Activated T-cell treated with anti-CD3 and anti-CD28 coated beads, Interleukin-2, amount 50 U/mL, for 72 hours (primary cell): ENCODE measurements at places on chromosomes 7 and 10. TPM values are rescaled to one million over a fixed set of nuclear protein-coding genes. Genes with fewer than 3 reads are reported as not detected.

DNA sequence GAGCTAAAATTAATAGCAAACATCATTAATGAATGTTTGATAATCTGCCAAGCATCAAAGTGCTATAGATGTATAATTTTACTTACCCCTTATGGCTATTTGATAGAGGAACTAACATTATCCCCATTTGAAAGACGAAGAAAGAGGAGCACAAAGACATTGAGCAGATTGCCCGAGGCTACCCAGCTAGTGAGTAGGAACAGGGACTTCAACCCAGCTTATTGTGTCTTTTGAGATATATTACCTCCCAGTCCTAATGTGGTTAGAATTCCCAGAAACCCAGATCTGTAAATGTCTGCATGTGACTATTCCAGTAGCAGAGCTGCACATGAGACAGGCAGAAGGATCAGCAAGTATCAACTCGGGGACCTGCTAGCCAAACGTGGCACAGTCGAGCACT lies 160.1 kb upstream of the AOAH start:
- DNase-seq: no peak
- peaks cover 3% of the 10 kb centered on the region for H3K36me3 ChIP-seq
- no peaks in the 10 kb centered on the region for H3K27me3 ChIP-seq

DNA sequence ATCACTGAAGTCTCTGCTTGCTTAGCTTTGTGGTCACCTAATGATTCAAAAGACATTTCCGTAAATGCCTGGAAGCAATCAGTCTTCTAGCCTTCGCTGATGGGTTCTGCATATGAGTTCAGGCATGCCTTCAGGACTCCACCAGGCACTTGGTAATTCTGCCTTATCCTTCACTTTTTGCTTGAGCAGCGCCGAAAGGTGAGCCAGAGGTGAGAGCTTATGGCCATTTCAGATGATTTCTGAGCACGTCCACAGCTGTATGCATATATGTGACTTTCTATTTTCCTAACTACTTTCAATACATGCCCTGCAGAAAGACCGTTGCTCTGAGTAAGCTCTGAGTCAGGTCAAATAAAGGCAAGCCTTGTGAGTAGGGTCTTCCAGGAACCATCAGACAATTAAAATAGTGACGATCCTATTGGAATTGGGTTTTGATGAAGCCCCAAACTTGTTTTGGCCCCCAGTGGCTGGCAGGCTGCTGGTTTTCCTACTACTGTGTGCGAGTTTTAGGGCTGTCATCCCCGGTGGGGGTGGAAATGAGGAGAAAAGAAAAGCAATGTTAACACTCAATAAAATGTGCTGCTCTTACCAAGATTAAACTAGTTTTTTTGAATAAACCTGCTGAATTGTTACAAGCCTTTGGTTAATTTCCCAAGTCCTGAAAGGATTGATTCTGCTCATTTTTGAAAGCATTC lies 154.4 kb upstream of the AKR1E2 start:
- H3K4me3 ChIP-seq: no peak overlapping the region
- no peaks in the 10 kb centered on the region for H3K4me1 ChIP-seq
- DNase-seq: no peak
- peaks cover 40% of the 10 kb centered on the region for H3K27me3 ChIP-seq
- no peaks in the 10 kb centered on the region for H3K36me3 ChIP-seq

DNA sequence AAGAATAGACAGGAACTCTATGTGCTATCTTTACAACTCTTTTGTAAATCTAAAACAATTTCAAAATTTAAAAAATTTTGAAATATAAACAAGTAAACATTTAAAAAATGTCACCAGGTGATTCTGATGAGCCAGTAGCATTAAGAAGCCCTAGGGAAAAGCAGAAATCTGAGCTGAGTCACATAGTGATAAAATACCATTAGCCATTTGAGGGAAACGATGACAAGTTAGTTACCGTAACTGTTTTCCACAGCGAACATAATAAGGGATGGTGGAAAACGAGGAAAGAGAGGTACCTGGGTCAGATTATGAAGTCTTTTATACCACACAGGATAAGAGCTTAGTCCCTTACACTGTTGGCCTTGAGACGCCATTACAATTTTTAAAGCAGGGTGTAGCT lies 55.5 kb downstream of the PRR15 start:
- H3K4me3 ChIP-seq: no peak overlapping the region
- DNase-seq: no peak
- peaks cover 31% of the 10 kb centered on the region for H3K27me3 ChIP-seq

GRCh38 chr10:115710136-115710535 lies 562.9 kb downstream of the GFRA1 start:
- DNase-seq: no peak
- H3K4me1 ChIP-seq: no peaks in the 10 kb centered on the region
- H3K4me3 ChIP-seq: no peak overlapping the region
- H3K36me3 ChIP-seq: no peaks in the 10 kb centered on the region
- H3K27ac ChIP-seq: no peak overlapping the region

GRCh38 chr7:50261593-50261992 lies 42.9 kb upstream of the IKZF1 start:
- peaks cover 3% of the 10 kb centered on the region for H3K36me3 ChIP-seq
- H3K4me1 ChIP-seq: peaks cover 81% of the 10 kb centered on the region
- peak; percentile 45 for DNase-seq
- peak overlapping the region; percentile 63 for H3K4me3 ChIP-seq
- no peaks in the 10 kb centered on the region for H3K27me3 ChIP-seq

Gene CPSF4
- total RNA-seq: 59.2 TPM

- H3K27ac ChIP-seq: peak overlapping the region; percentile 82
- H3K4me3 ChIP-seq: peak overlapping the region; percentile 96
- DNase-seq: peak; percentile 59
- H3K36me3 ChIP-seq: no peaks in the 10 kb centered on the region
- peaks cover 34% of the 10 kb centered on the region for H3K4me1 ChIP-seq
Observed at GRCh38 chr7:73738220-73738611, 386 bp downstream of the ABHD11 start.

DNA sequence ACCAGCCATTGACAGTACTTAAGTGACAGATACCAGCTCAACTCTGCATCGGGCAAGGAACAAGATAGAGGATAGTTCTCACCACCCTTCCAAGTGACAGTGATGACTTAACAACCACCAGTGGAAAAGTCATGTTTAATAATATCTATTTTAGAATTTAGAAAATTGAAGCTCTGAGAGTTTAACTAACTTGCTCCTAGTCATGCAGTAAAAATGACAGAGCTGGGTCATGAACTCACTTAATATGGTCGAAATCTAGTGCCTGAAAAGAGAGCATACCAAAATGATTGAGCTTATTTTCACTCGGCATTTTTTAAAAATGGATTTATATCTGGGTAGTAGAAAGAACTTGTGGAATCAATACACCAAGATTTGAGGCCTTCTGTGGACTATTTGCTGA lies 367.8 kb upstream of the IGFBP3 start:
- no peaks in the 10 kb centered on the region for H3K36me3 ChIP-seq
- no peak overlapping the region for H3K27ac ChIP-seq
- no peaks in the 10 kb centered on the region for H3K27me3 ChIP-seq
- no peaks in the 10 kb centered on the region for H3K4me1 ChIP-seq

- H3K27ac ChIP-seq: no peak overlapping the region
- no peak for DNase-seq
- no peak overlapping the region for H3K4me3 ChIP-seq
- H3K27me3 ChIP-seq: no peaks in the 10 kb centered on the region
Observed at GRCh38 chr7:4113271-4113670, 568.8 kb upstream of the FOXK1 start.

DNA sequence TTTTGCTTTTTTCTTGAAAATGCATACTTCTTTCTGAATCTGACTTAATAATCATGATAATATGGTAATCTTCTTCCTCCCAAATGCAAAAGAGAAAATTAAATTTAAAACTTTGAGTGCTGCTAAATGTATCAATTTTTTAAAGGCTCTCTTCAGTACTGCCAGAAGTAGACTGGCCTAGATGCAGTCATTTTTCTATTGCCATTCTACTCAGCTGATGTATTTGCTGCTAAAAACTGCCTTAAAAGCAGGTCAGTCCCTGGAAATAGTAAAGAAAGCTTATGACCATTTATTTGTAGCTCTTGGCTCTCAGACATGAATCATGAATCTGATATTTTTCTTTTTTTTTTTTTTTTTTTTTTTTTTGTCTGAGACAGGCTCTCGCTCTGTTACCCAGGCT lies 28.5 kb downstream of the NAPEPLD start:
- H3K27me3 ChIP-seq: no peaks in the 10 kb centered on the region
- no peak overlapping the region for H3K27ac ChIP-seq
- no peaks in the 10 kb centered on the region for H3K4me1 ChIP-seq
- no peak for DNase-seq
- H3K36me3 ChIP-seq: peaks cover 5% of the 10 kb centered on the region

GRCh38 chr7:1290679-1291356 lies 58.1 kb downstream of the UNCX start:
- H3K27ac ChIP-seq: no peak overlapping the region
- H3K27me3 ChIP-seq: peaks cover 18% of the 10 kb centered on the region
- DNase-seq: no peak
- H3K4me3 ChIP-seq: peak overlapping the region; percentile 66
- no peaks in the 10 kb centered on the region for H3K36me3 ChIP-seq
- H3K4me1 ChIP-seq: peaks cover 5% of the 10 kb centered on the region

Gene CLDN3
- not detected for total RNA-seq

DNA sequence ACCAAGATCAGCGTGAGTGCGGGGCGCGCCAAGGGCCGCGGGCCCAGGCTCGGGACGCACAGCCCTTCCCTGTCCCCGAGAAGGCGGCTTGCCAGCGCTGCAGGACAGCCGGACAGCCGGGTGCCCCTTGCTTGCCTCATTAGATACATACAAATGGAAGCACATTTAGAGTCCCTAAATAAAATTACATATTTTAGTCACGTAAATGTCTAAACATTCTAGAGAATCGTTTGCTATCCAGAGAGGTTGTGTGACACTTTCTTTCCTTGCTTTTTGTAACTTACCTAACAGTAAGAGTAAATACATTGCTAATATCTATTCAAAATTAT lies 4.8 kb downstream of the VSTM2A start:
- no peak overlapping the region for H3K27ac ChIP-seq
- peaks cover 6% of the 10 kb centered on the region for H3K36me3 ChIP-seq
- no peak overlapping the region for H3K4me3 ChIP-seq
- no peak for DNase-seq

Gene VPS41
- 61.1 TPM for total RNA-seq
